Fibroblast of skin of right biceps (primary cell): ENCODE measurements at places on chromosomes 6 and 20.

- no peak for DNase-seq
These were observed 162.0 kb upstream of the EPHA7 start for GRCh38 chr6:93581371-93581770.

DNA sequence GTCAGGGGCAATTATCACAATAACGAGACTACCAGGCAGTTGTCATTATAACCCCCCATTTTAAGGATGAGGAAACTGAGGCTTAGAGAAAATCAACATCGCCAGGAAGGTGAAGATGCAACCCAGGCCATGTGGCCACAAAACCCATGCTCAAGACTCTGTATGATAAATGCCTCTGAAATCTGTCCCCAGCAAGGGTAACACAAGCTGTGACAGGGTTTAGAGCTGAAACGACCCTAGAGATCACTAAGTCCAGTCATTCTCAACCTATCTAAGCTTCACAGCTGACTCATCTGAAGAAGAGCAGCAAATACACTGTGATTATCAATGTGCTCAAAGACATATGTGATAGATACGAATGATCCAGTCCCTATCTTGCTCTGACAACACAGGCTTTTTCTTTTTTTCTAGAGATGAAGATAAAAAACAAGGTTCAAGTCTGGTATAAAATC, 47.0 kb downstream of the ARHGAP18 start:
- no peak for DNase-seq

DNA sequence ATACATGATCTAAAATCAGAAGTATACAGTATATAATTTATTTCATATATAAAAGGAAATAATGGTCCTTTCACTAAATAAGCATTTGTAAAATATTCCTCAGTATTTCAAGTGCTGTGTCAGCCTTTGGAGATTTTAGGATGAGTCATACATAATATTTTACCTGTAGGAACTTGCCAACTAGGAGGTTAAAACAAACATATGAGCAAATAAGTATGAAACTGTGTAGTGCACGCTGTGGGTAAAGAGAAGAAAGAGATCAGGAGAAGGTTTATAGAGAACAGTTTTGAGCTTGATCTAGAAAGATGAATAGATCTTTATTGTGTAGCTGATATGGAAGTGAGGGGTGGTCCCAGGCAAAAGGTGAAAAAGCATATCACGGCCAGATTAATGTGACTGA, 169.9 kb upstream of the RNF217 start:
- no peak for DNase-seq

DNA sequence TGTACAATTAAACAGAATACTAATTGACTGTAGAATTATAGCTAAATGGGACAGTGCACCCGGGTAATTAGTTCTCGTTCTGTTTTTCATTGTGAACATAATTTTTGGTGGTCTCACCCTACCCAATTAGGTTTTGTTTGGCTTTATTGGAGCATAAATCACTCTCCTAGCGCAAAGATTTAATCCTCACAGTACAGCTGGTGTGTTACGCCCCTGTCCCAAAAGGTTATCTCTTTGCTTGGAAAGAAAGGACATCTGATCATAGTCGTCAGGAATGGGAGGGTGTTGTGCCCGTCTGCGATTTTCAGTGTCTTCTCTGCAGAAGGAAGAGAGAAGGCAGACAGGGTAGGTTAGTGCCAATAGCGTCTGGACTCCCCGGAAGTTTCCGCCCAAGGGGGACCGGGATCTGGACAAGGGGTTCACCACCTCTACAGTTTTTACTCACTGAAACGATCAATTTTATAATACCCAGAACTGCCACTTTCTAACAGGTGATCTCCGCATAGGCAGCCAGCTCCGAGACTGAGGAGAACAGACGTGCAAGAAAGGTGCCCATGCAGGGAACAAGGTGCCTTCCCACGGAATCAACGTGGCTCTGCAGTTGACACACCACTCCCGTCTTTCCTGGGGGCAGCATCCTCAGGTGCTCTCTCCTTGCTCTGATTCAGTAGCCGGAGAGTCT, 617.4 kb upstream of the CDH4 start:
- DNase-seq, result no peak

DNA sequence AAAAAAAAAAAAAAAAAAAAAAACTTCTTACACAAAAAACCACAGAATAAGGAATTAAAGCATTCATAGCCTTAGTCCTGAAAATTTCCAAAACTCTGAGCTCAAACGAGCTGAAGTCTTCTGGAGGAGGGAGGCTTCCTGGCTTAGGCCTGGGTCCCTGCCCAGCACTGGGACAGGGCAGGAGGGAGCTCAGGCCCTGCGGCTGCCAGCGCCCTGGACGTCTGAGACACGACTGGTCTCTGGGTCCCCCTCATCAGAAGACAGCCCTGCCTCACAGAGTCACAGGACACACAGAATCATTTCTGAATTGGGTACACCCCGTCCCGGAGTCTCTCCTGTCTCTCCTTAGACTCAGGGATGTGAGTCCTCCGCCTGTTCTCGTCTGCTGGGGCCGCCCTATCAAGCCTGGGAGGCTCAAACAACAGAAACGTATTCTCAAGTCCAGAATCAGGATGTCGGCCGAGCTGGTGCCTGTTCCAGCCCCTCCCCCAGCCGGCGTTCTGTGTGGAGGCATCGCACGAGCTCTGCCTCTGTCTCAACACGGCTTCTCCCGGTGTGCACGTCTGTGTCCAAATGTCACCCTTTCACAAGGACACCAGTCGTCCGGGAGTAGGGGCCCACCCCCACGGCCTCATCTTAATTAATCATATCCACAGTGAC, 39.4 kb downstream of the ZBTB46 start:
- no peak for DNase-seq

DNA sequence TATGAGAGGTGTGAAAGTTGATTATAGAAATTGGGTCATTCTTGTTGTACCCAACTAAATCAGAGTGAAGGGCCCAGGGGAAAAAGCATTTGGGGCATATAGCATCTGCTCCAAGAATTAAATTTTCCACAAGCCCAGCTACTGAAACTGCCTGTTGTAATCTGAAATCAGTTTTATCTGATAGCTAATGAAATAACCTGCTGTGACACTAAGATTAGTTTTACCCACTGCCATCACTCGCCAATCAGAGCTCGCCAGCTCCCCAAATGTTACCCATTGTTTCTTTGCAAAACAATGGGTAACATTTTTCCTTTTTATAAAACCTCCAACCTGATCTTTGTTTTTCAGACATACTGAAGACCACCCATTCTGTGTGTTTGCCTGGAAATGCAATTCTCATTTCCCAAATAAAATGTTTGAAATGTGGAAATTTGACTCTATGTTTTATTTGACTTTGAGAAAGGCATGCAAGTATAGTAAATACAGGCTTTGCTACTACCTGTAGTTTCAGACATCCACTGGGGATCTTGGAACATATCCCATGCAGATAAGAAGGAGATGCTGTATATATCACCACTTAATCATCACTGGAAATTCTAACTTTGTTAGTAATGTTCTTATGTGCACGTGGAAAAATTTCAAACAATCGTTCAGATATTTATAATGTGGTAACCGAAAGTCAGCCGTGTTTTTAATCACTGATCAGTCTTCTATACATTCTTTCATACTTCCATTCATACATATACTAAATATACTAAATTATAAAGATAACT, 6.3 kb upstream of the AHI1 start:
- DNase-seq, result no peak

- DNase-seq, result no peak
These were observed 54.2 kb upstream of the HLA-A start for GRCh38 chr6:29887819-29888776.
